Kidney (tissue), 22 donors: ENCODE measurements at places on chromosomes 6 and 20. TPM values are rescaled to one million over a fixed set of nuclear protein-coding genes. Genes with fewer than 3 reads are reported as not detected.

TRIM10 gene
- 0.79 TPM for total RNA-seq

SPDEF gene
- total RNA-seq = 0.19 TPM

NRSN1 gene
- not detected for total RNA-seq

SOX18 gene
- total RNA-seq = 56.7 TPM

MDFI gene
- 16.9 TPM for total RNA-seq

RAET1L gene
- 3.3 TPM for total RNA-seq

CPXM1 gene
- total RNA-seq = 5.2 TPM

SLC12A5 gene
- total RNA-seq = 2.0 TPM

TEAD3 gene
- 18.0 TPM for total RNA-seq

KCNQ5 gene
- 0.50 TPM for total RNA-seq

CCHCR1 gene
- total RNA-seq = 26.2 TPM

FKBP1C gene
- 0.25 TPM for total RNA-seq

UNC5CL gene
- 53.7 TPM for total RNA-seq

PHF10 gene
- total RNA-seq = 35.9 TPM

UBD gene
- 33.5 TPM for total RNA-seq

RBPJL gene
- not detected for total RNA-seq

CALHM6 gene
- 8.2 TPM for total RNA-seq

NKX2-2 gene
- total RNA-seq = not detected

TFAP2D gene
- total RNA-seq = not detected

ECHDC1 gene
- 44.4 TPM for total RNA-seq

SRMS gene
- total RNA-seq = 0.38 TPM

PPP1R3G gene
- total RNA-seq = 1.9 TPM

ZSCAN16 gene
- total RNA-seq = 6.1 TPM

NTSR1 gene
- 0.09 TPM for total RNA-seq

ZNF512B gene
- total RNA-seq = 19.2 TPM

CFB gene
- 200 TPM for total RNA-seq

HLA-DQA1 gene
- total RNA-seq = 63.5 TPM

TGM3 gene
- 0.13 TPM for total RNA-seq

C4A gene
- total RNA-seq = 250 TPM
